ENCODE measurements at places on chromosomes 3 and 15. TPM values are rescaled to one million over a fixed set of nuclear protein-coding genes. Genes with fewer than 3 reads are reported as not detected.

- no peak for DNase-seq
These were observed 105.4 kb downstream of the LINGO1 start for GRCh38 chr15:77527164-77527778.

FAM131A gene
- 15.9 TPM for total RNA-seq

- DNase-seq, result no peak
These were observed 62.3 kb downstream of the MTHFS start for GRCh38 chr15:79834495-79834894.

GRCh38 chr3:82002986-82003642, 241.7 kb upstream of the GBE1 start:
- no peak for DNase-seq

CDCP1 gene
- 2.9 TPM for total RNA-seq

CCR2 gene
- 3.3 TPM for total RNA-seq
